ENCODE measurements at places on chromosomes 6 and 20.

- DNase-seq, result peak; percentile 62
These were observed at the start of gene PLAGL1 for GRCh38 chr6:144008120-144008811. PLAGL1 (minus strand) TSS chr6:144008259; CDS start chr6:143948136, 60,123 bp downstream.

DNA sequence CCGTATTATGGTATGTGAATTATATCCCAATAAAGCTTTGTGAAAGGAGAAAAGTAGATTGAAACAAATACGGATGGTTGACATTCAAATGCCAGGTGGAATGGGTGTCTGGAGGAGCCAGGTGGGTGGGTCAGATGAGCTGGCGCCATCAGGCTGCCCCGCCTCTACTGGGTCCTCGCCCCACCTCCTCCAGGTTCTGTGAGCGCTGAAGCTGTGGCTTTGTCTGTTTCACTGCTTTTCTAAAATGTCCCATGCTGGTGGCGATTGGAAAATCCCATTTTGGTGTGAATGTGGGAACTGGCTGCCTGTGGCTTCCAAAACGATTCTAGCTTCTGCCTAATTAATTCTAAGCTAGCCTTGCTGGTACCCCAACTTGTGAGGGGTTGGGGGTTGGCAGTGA is 16.5 kb downstream of the DUSP22 start:
- DNase-seq, result no peak

DNA sequence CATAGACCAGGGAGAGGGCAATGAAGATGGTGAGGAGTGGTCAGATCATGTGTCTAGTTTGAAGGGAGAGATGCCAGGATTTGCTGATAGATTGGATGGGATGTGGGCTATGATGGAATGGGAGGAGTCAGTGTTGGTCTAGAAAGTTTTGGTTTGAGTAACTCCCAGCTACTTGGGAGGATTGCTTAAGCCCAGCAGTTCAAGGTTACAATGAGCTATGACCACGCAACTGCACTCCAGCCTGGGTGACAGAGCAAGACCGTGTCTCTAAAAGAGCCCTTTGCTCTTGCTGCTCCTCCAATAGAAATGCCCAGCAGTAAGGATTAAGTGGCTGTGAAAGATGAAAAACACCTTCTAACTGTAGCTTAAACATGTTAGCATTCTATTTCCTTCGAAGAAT is 18.2 kb upstream of the LAMP5 start:
- DNase-seq, result no peak

GRCh38 chr20:57568088-57568896 is 7.4 kb downstream of the PCK1 start:
- no peak for DNase-seq

GRCh38 chr6:158850807-158851115 is 31.6 kb upstream of the EZR start:
- peak; percentile 52 for DNase-seq

Measured in choroid plexus epithelial cell (primary cell).